ENCODE measurements at places on chromosomes 2 and 18.

- no peak for DNase-seq
Observed at GRCh38 chr2:233593201-233593600, 24.2 kb upstream of the UGT1A8 start.

DNA sequence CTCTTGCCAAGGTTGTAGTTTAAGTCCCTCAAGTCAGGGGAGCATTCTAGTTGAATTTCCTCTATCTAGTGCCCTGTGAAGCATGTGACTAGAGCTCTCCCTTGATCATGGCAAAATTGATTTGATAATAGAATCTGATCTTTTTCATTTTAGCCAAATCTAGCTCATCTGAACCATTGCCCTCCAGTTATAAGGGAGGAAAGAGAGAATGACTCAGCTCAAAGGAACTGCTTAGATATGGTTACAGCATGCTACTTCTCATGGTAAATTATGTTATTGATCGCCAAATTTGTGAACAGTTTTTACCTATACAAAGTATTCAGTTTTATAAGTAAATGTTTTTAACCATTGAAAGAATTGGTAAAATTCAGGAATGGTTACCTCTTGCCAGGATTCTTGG is 100.8 kb downstream of the GPR39 start:
- no peak for DNase-seq

GRCh38 chr2:101983928-101984327 is 7.8 kb upstream of the IL1R2 start:
- DNase-seq = peak; percentile 2

DNA sequence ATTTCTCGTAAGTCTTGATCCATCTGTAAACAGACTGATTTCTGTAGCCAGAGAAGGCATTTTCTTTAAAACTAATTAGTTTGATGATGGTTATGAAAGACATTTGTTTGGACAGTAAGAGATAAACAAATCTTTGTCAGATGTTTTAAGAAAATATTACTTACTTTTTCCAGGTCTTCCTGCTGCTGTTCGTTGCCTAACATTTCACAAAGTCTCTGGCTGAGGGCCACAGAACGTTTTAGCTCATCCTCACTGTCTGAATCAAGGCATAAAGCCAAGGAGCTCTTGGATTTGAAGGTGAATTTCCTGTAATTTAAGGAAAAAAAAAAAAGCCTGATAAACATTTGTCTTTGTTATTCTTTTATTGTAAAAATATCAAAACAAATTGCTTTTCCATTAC is 57.8 kb downstream of the VIL1 start:
- DNase-seq = no peak

- DNase-seq = no peak
Observed at GRCh38 chr2:48471048-48471474, 58.9 kb upstream of the STON1 start.

- no peak for DNase-seq
Observed at GRCh38 chr2:28639836-28640235, 111.8 kb upstream of the PPP1CB start.

DNA sequence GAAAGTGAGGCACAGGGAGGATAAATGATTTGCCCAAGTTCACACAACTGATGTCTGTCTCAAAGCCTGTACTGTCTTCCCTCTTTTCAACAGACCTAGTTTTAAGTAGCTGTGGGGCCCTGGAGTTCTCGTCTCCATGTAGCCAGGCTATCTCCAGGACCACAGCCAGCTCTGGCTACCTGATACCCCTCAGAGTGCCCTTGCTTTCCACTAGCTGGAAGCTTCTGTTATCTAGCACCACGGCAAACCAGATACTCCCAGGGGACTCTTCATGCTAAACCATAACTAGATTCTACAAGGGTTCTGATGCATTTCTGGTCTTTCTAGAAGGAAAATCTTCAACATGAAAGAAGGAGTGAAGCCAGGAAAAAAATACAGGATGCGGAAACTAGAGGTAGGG is 137.3 kb downstream of the GALNT14 start:
- no peak for DNase-seq

DNA sequence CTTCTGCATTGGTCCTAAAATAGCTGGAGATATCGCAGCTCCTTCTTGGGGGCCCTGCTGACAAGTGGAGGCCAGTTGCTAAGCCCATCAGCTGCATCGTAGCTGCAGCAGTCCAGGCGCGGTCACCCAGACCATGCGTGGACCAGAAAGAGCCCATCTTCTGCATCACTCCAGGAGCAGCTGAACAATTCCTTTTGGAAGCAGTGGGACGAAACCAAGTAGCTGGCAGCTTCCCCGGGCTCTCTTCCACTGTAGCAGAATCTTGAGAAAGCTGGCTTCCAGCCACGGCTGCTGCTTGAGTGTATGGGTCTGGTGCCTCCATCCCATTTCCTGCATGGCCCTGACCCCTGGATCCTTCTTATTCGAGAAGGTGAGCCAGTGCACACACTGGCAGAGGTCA is 22.2 kb upstream of the CAB39 start:
- DNase-seq = no peak

GRCh38 chr2:120617055-120617454 is 118.6 kb upstream of the GLI2 start:
- no peak for DNase-seq
